ENCODE measurements at places on chromosomes 12 and 14.

- DNase-seq: no peak
Observed at GRCh38 chr12:34264110-34264509, 241.8 kb downstream of the ALG10 start.

GRCh38 chr12:65302891-65303290 lies 24.4 kb downstream of the MSRB3 start:
- DNase-seq: no peak

DNA sequence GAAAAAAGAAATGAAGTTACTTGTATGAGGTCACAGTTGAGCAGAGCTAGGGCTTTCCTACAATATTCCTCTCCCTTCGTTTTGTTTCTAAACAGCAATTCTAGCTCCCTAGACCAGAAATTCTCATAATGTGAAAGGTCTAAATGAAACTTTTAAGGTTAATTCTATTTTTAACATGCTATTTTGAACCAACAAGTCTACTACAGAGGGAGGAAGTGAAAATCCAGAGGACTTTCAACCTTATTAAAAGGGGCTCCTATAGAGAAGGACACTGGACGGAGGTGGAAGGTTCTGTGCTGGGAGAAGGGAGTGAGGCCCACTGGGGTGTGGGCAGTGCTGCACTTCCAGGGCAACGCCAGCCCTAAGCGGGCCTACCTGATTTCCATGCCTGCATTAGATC lies 13.4 kb downstream of the GSG1 start:
- DNase-seq: no peak

DNA sequence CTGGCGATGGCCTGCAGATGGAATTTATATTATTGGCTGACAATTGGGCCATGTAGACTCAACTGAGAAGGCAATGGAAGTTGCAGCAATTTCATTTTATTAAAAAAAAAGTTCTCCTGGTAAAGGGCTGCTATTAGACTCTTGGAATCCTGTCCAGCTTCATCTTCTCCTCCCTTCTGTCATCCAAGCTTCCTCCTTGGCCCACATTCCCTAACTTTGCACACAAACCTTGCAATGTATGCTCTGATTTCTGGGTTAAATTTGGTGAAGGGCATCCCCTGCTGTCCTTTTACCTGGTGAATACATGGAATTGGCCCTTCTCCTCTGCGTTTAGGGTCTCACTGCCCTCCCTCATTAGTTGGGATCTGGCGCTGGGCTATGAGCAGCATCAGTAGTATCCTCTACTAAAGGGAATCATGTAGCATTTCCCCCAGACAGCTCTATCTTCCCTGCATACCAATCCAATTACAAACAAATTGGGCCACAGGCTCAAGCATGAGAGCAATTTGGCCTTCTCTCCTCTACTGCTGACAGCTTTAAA lies 336.9 kb downstream of the BMP4 start:
- DNase-seq: no peak

GRCh38 chr12:75130811-75131210 lies 78.8 kb downstream of the KCNC2 start:
- no peak for DNase-seq

- no peak for DNase-seq
Observed at GRCh38 chr12:110093631-110094311, 30.4 kb upstream of the IFT81 start.

- DNase-seq: no peak
Observed at GRCh38 chr14:93410893-93411292, 19.8 kb upstream of the UNC79 start.

DNA sequence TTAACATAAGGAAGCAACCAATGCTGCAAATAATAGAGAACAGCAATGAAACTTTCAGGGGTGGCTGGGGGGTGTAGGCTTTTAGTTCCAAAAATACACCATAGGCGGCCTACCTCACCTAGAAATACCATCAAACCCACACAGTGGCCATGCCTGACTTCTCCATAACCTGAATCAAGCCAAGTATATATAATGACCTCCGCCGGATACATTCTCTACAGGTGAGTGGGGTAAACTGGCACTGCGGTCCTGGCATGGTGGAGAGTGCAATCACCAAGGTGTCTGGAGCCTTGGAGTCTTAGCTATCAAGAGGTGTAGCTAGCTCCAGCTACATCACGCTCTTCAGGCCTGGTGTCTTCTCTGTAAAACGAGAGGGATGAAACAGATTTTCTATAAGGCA lies 1.2 kb downstream of the ZBTB25 start:
- no peak for DNase-seq

DNA sequence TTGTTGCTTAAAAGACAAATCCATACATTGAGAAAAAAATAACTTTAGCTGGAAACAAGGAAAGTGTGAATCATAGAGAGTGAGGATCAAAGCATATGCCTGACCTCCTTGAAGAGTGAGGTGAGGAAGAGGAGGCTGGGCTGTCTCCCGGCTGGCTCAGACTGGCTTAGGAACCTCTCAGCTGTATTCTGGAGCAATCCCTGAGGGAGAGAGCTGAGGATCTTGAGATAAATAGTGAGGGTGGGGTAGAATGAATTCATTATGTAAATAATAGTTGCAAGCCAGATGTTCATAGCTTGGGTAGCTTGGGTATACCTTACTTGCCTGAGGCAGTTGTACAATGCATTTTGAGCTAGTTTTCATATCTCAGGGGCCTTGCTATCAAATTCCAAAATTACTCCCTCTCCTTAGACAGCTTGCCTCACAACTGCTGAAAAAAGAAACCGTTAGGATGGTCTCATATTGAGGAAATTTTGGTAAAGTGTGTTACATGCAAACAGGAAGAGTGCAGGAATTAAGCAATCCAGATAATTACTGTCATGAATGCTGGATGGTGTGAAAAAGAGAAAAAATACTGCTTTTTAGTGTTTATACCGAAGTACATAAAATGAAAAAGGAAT lies 30.5 kb upstream of the SLC15A5 start:
- no peak for DNase-seq

- DNase-seq: no peak
Observed at GRCh38 chr14:61533513-61534255, 161.6 kb upstream of the HIF1A start.

DNA sequence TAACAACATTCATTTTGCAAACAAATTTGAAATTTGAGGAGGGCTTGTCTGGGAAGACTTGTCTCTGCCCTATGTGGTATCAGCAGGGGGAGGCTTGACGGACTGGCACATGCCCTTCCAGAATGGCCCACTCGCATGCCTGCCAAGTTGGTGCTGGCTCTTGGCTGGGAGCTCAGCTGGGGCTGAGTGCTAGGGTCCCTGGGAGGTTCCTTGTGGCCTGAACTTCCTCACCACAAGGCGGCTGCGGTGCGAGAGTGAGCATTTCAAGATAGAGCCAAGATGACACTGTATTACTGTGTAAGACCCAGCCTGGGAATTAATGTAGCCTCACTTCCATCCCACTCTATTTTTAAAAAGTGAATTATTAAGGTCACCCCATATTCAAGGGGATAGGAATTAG lies 271.6 kb upstream of the PLEKHG7 start:
- no peak for DNase-seq

- no peak for DNase-seq
Observed at GRCh38 chr12:111227476-111228420, 141.1 kb downstream of the PHETA1 start.

DNA sequence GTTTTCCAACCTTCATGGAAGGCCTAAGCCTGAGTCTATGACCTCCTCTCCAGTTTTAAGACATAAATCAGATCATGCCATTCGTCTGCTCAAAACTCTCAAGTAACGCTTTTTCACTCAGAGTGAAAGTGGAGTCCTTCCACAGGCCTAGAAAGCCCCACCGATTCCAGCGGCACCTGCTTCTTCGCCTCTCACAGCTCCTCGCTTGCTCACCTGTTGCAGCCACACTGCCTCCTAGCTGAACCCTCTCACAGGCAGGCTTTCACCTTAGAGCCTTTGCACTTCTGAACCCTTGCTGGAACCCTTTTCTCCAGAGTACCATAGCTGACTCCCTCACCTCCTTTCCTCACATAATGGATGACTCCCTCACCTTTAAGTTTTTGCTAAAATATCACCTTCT lies 301.1 kb downstream of the ZFP36L1 start:
- DNase-seq: no peak

DNA sequence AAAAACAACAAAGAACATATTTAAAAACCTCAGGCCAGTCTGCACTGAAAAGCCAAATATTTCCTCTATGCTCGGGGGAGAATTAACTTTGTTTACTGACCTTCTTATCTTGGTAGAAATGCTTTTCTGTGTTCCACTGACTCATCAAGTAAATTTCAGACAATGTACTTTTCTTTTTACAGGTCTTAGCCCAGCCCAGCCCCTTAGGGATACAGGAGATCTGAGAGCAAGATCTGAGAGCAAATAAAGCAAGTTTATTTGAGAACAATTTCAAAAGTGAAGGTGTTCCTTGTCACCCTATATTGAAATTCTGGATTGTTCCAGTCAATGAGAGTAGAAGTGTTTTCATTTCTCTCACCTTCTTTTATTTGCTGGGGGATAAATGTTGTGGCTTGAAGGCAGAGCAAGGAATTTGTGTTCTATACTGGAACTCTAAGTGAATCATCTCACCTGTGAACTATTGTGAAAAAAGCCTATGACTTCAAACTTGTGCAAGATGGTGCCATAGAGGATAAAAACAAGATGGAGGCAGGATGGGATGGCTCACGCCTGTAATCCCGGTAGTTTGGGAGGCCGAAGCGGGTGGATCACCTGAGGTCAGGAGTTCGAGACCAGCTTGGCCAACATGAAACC lies 7.9 kb upstream of the GPRC5A start:
- DNase-seq: no peak

DNA sequence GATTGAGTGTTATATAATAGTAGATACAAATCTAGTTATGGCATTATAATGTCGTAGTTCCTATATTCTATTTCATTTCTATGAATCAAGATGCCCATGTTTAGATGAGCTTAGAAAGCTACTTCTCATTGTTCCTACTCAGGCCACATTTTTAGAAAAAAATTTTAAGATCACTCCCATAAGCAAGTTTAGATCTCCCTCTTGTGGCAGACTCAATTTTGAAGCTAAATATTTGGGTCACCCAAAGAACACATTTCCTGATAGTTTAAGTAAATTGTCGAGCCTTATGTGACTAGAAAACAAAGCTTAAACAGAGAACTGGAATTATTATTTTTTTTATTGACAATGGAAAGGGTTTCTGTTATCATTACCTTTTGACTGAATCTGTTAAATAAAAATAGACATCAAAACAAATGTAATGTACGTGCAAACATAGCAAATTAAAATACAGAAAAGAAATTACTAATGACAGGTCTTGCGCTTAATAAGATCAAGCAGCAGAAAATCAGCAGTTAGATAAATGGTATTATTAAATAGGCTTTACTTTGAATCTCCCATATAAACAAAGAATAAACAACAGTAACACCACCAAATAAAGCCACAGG lies 180.2 kb downstream of the ACSS3 start:
- no peak for DNase-seq

GRCh38 chr14:52068615-52069306 lies at the start of gene NID2:
Gene NID2 (minus strand): TSS chr14:52069059. CDS start chr14:52068994, 65 bp downstream.
- no peak for DNase-seq

GRCh38 chr12:128408669-128409068 lies 141.7 kb downstream of the TMEM132C start:
- DNase-seq: no peak

DNA sequence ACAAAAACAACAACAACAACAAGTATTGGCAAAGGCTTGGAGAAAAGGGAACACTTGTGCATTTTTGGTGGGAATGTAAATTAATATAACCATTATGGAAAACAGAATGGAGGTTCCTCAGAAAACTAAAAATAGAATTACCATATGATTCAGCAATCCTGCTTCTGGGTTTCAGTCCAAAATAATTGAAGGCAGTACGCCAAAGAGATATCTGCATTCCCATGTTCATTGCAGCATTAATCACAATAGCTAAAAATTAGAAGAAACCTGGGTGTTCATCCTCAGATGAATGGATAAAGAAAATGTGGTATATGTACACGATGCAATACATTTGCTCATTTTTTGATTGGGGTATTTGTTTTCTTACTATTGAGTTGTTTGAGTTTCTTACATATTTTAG lies 813.0 kb downstream of the NRXN3 start:
- no peak for DNase-seq

GRCh38 chr12:28327722-28328121 lies 137.5 kb downstream of the CCDC91 start:
- DNase-seq: no peak

Data from cortex of kidney (tissue), 1 donor.